Mammary epithelial cell (primary cell): ENCODE measurements at places on chromosomes 16 and 17. TPM values are rescaled to one million over a fixed set of nuclear protein-coding genes. Genes with fewer than 3 reads are reported as not detected.

Gene PRRT2
- 0.07 TPM for polyA plus RNA-seq

GRCh38 chr16:74898659-74899058, 86.3 kb downstream of the WDR59 start:
- no peak for DNase-seq

- DNase-seq: no peak
These were observed 34.4 kb downstream of the N4BP1 start for GRCh38 chr16:48575471-48576050.

Gene DNASE1L2
- 0.34 TPM for polyA plus RNA-seq

GRCh38 chr16:56643080-56643778, 4.8 kb downstream of the MT1A start:
- peak; percentile 56 for DNase-seq

Gene ALOX15B
- polyA plus RNA-seq: 83.5 TPM

Gene KRT16
- 659 TPM for polyA plus RNA-seq

Gene MT1E
- 2,254 TPM for polyA plus RNA-seq

GRCh38 chr16:53901408-53901807, 197.5 kb downstream of the FTO start:
- DNase-seq: no peak

Gene PIK3R6
- 0.07 TPM for polyA plus RNA-seq

- no peak for DNase-seq
These were observed 127.0 kb downstream of the ABCC6 start for GRCh38 chr16:16096121-16096857.

- DNase-seq: no peak
These were observed 1.0 kb downstream of the HOXB5 start for GRCh38 chr17:48592577-48592976.

DNA sequence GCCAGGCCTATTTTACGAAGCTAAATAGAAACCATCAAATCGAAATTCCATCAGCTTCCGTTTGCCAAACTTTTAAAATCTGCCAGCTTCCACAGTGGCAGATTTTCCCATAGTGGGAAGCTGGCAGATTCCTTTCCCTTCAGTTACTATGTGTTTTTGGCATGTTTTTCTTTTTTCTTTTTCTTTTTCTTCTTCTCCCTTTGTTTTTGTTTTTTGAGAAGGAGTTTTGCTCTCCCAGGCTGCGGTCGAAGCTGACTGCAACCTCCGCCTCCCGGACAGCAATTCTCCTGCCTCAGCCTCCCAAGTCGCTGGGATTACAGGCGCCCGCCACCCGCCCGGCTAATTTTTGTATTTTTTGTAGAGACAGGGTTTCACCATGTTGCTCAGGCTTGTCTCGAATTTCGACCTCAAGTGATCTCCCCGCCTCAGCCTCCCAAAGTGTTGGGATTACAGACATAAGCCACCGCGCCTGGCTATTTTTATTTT, 684 bp upstream of the CWC25 start:
- no peak for DNase-seq
